Daoy (cell line): ENCODE measurements at places on chromosomes 7 and 10.
A peak's percentile ranks its signal among the peaks of the same experiment; 100 is the strongest.

GRCh38 chr7:119256001-119256400 is 1017.0 kb upstream of the KCND2 start:
- DNase-seq = no peak

DNA sequence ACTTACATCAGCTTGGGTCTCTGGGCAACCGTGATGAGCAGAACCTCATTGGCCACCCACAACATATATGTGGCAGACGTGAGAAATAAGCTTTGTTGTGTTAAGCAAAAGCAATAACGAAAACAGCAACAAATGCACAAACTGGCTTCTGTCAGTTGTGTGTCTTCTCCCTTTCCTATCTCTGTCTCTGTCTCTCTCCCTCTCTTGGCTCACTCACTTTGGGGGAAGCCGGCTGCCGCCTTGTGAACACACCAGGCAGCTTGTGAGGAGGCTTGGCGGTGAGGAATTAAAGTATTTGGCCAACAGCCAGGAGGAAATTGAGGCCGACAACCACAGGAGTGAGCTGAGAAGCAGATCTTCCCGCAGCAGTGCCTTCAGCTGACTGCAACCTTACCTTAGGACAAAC is 21.9 kb upstream of the CDCA7L start:
- peak; percentile 46 for DNase-seq

GRCh38 chr10:66843396-66843795 is 82.4 kb upstream of the LRRTM3 start:
- no peak for DNase-seq

DNA sequence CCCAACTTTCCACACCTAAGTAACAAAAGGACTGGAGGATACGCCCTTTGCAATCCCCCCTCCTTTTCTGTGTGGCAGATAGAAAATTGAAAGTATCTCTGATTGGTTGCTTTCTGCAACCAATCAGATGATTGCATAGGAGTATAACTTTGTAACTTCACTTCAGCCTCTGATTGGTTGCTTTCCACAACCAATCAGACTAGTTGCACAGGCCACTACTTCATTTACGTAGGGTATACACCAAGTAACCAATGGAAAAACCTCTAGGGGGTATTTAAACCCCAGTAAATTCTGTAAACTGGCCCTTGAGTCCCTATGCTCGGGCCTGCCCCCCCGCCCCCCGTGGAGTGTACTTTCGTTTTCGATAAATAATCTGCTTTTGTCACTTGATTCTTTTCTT is 1080.4 kb downstream of the CNTNAP2 start:
- DNase-seq = no peak

DNA sequence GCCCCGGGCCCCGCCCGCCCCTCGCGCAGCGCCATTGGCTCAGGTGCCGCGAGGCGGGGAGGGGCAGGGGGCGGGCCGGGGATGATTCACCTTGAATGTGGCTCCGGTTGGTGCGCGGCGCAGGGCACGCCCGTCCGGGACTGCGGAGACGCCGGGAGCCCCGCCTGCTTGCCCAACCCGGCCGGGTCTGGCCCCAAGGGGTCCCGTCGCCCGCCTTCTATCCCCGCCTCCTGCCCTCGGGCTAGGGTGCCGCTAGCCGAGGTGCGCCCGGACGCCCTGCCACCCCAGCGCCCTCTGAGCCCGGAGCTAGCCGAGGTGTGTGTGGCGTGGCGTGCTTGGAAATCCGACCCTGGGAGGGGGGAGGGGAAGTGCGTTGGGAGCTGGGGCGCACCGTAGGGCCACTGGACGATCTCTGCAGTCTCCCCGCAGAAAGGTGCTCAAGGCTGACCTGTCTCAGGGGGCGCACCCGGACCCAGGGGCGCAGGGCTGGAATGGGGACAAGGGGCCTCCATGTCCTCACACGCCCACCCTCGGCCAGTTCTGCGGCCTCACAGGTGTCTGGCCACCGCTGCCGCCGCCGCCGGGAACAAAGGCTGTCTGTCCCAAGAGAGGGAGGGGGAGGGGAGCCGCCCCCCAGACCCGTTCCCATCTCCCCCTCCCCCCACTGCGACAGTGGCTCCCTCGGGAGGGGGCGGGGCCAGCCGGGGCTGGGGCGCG is 168.9 kb downstream of the NRF1 start:
- DNase-seq = peak; percentile 98

DNA sequence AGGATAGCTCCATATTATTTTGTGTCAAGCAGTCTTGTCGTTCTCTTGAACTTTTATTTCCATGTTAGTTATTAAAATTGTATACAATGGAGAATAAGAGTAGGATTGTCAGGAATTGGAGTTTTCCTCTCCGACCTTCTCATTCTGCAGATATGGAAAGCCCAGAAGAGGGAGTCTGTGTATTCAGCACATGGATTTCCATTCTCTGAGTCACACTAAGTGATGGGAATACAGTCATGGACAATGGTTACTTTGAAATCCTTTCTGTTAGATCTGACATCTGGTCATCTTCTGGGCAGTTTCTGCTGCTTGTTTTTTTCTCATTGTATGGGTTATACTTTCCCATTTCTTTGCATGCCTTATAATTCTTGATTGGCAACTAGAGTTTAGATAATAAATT is 5.0 kb upstream of the TASOR2 start:
- no peak for DNase-seq

DNA sequence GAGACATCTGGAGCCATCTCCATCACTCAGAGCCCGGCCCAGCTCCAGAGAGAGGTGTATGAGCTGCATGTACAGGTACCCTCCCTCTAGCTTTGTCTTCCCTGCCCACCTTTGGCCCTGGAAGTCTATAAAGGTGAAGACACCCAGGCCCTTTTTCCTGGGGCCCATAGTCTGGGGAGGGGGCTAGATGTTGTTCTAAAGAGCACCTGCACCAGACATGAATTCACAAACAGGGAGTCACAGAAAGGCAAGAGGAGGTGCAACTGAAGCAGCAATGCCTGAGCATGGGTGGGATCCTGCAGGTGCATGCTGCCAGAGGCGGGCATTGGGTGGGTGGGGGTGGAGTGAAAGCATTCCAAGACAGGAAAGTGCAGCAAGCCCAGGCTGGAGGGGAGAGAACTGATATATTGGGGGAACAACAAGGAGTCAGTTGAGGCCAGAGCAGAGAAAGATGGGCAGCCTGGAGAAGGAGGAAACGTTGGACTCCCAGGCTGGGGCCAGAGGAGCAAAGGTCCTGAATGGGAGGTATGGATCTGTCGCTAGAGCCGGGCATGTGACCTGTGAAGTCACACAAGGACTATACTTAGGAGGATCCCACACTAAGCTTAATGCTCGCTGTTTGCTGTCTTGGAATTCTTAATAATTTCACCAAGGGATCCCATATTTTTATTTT is 11.7 kb downstream of the CDHR1 start:
- no peak for DNase-seq
